Right lung (tissue), 10 donors: ENCODE measurements at places on chromosomes 13 and 19. TPM values are rescaled to one million over a fixed set of nuclear protein-coding genes. Genes with fewer than 3 reads are reported as not detected.

The PSG2 gene
- polyA plus RNA-seq: not detected

The ZNF723 gene
- polyA plus RNA-seq: 0.10 TPM

The CD22 gene
- polyA plus RNA-seq: 5.3 TPM

The ZGLP1 gene
- polyA plus RNA-seq: 12.8 TPM

The ZNF221 gene
- 9.4 TPM for polyA plus RNA-seq

The MADCAM1 gene
- polyA plus RNA-seq: 4.0 TPM

The ZIC5 gene
- polyA plus RNA-seq: not detected

The LGALS7B gene
- polyA plus RNA-seq: 1.1 TPM
